ENCODE measurements at places on chromosomes 6 and 20.

DNA sequence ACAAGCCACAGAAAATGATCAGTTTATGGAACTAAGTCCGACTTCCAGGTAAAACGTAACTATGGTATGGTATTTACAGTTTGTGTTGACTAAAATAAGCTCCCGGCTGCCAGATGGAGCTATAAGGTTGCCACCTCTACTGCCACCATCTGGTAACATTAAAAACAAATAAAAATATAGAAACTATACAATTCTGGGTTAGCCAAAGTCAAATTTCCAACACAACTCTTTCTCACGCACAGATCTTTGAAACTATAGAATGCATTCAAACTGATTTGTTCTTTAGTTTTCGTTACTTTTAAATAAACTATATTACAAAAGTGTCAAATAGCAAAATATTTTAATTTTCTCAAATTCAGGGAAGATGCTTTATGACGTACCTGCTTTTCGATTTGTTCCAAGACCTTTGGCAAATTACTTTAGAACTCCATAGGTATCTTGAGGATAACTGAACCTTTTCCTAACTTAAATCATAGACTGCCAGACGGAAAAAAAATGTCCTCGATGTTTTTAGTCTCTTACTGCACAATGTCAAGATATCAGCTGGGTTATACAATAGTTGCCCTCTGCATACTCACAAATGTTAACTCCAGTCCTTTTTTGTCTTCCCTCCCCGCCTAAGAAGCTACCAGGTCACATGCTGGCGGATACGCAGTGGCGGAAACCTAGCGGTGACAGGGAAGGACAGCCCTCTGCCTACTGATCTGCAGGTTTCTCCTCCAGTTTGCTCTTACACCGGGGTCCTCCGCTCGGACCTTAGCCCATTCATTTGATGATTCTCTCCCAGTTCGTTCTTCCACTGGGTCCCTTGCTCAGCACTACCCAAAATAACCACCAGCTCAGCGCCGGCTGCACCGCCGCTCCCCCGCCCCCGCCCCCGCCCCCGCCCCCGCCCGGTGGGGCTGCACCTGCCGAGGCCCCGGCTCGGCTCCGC, 888 bp downstream of the SLC17A5 start:
- DNase-seq = peak; percentile 48

DNA sequence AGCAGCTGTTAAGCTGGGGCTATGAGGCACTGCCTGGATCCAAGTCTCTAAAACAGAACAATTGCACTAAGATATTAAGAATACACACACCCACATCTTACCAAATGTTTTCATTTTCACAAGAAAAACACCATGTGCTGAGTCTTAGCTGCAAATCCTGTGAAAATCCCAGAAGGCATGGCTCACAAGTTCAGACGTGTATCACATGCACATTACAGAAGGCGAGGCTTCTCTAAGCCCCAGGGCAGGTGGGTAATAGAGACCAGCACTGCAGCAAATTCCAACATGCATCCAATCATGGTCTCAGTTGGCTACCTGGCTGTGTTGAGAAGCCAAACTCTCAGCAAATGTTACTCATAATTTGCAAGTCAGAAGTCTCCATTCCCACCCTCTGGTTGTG, 16.2 kb upstream of the CST3 start:
- DNase-seq = no peak

- DNase-seq = no peak
Observed at GRCh38 chr20:62742979-62743776, 34.5 kb downstream of the NTSR1 start.

DNA sequence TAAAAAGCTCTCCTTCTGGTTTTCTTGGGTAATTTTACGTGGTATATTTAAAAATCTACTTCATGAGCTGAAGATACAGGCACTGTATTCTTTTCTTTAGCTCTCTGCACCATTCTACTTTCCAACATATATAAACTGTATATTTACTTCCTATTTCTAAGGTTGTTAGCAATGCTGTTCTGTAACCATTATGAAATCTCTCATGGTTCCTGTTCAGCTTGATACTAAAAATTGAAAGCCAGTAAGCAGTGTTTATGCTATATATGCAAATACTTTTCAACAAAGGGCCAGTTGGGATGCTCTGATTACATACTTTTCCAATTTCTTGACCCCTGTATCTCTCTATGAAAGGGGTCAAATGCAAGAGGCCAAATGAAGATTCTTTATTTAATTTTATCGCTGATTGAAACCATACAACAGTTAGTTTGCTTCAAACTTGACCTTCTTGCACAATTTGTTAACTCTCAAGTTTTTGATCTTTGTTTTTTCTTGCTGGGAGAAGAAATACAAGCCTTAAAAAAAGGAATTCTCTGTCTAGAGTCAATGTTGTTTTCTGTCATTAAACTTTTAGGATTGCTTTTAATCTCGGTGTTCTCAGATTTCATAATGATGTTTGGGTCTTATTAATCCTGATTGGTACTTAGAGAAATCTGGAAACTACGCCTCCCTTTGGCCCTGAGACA, 223.2 kb downstream of the PRL start:
- DNase-seq = no peak

DNA sequence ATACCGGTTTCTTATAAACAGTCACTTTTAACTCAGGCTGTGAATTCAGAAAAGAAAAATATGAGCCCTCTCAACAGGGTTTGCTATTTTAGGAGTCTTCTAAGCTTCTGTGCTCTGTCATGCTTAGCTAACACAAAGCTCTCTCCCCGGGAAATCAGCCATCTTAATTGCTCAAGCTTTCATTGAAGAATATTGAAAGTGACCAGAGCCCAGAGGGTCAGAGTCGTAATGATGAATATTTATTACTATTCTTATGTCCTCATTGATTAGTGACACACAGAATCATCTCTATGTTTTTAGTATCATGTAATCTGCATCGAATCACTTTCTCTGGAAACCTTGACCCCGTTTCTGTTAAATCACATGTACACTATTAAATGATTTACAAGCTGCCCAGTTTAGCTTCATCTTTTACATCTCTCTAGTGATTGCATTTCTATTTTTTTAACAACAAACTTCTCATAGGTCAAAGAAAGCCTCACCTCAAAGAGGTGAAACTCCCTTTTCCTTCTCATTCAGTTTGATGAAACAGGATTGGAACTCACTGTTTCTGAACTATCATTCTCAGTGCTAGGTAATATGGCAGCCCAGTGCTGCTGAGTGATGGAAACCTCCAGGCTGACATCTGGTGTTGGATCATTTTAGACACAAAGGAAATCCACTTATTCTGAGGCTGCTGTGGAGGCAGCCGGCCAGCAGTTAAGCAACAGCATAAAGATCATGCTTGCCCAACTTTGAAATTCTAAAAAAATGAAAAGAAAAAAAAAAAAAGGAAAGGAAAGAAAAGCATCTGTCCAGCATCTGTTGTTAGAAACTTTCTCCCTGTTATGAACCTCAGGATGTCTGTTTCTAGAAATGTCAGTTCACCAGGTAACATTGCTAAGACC, 96.3 kb downstream of the RFPL4B start:
- no peak for DNase-seq
